ENCODE measurements at places on chromosomes 2 and 18. TPM values are rescaled to one million over a fixed set of nuclear protein-coding genes. Genes with fewer than 3 reads are reported as not detected.

Gene ADI1
- polyA plus RNA-seq: 76.4 TPM

Gene TEX44
- not detected for polyA plus RNA-seq

Gene SKOR2
- 0.03 TPM for polyA plus RNA-seq

DNA sequence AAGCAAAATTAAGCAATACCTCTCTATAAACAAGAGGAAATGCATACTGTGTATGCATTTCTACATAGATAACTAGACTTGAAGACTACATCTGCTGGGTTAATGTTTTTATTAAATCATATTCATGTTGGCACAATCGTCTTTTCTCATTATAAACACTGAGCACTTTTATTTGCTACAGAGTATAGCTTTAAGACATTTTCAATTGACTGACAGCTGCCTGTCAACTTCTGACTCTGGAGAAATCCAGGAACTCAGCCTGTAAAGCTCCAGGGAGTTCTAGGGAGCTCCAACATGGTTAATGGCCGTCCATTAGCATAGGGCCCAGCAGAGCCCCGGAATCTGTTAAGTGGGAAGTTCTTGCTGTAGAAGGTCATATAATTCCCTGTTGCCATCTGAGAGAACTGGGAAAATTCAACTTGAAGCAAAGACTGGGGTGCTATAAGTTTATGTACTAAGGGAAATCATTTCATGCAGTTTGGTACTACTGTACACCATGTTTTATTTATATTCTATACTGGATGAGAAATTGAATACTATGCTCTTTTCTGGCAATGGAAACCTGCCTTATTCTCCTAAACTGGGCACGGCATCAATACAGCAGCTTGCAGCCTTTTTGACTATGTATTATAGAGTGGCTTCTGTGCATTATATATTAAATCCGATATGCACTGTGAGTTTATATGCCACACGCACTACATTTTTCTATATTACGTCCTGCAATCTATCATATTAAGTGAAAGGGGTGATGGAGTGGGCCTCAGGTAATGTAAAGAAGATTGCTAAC, 243.5 kb upstream of the ZNF521 start:
- no peak for DNase-seq

GRCh38 chr2:215681799-215682596, 246.1 kb upstream of the FN1 start:
- no peak for DNase-seq

- DNase-seq: no peak
These were observed 53.2 kb upstream of the GPR17 start for GRCh38 chr2:127592761-127593227.

- peak; percentile 83 for DNase-seq
These were observed at the start of gene SETBP1 for GRCh38 chr18:44680273-44681075. Gene SETBP1 (plus strand): TSS chr18:44680888. CDS start chr18:44701347, 20,459 bp downstream.

GRCh38 chr2:141767051-141767450, 363.8 kb downstream of the LRP1B start:
- no peak for DNase-seq

- no peak for DNase-seq
These were observed 62.5 kb downstream of the NEDD4L start for GRCh38 chr18:58106289-58107070.

GRCh38 chr2:84641021-84641420, 124.7 kb downstream of the DNAH6 start:
- no peak for DNase-seq

GRCh38 chr2:168612719-168613118, 156.6 kb downstream of the CERS6 start:
- no peak for DNase-seq
